ENCODE measurements at places on chromosomes 6 and 20. TPM values are rescaled to one million over a fixed set of nuclear protein-coding genes. Genes with fewer than 3 reads are reported as not detected.

The RCAN2 gene
- 30.0 TPM for total RNA-seq

The TFAP2D gene
- not detected for total RNA-seq

The PACSIN1 gene
- total RNA-seq, result 0.63 TPM

The CDH4 gene
- 26.8 TPM for total RNA-seq

The ADGRF1 gene
- total RNA-seq, result not detected

The LAMP5 gene
- total RNA-seq, result 91.2 TPM

The ZBTB12 gene
- total RNA-seq, result 13.5 TPM

The ZSCAN9 gene
- 35.4 TPM for total RNA-seq

The CRYBG1 gene
- total RNA-seq, result 0.49 TPM

The PPP1R3G gene
- total RNA-seq, result 4.8 TPM

The TUBB2B gene
- total RNA-seq, result 1,581 TPM

The UBE2J1 gene
- total RNA-seq, result 34.9 TPM

The GATA5 gene
- total RNA-seq, result 0.14 TPM

The HRH3 gene
- 1.8 TPM for total RNA-seq

The SNRNP48 gene
- total RNA-seq, result 9.4 TPM

The NFKBIL1 gene
- 26.7 TPM for total RNA-seq

The COL19A1 gene
- 0.83 TPM for total RNA-seq

The SNRPB gene
- 122 TPM for total RNA-seq

The SEMG1 gene
- not detected for total RNA-seq

The TNFRSF21 gene
- total RNA-seq, result 15.7 TPM

The THBS2 gene
- 1.6 TPM for total RNA-seq

The ZNF165 gene
- 1.5 TPM for total RNA-seq

The ULBP2 gene
- total RNA-seq, result 1.7 TPM

The RUNX2 gene
- 0.87 TPM for total RNA-seq

The HDGFL1 gene
- 1.5 TPM for total RNA-seq

The PTP4A1 gene
- 47.9 TPM for total RNA-seq

The YWHAB gene
- 197 TPM for total RNA-seq

The BPIFB4 gene
- total RNA-seq, result 0.27 TPM

The BHLHE23 gene
- 0.18 TPM for total RNA-seq

The C20orf204 gene
- 1.1 TPM for total RNA-seq

The PSORS1C2 gene
- 0.38 TPM for total RNA-seq

The TSPO2 gene
- 0.26 TPM for total RNA-seq

The SFTA2 gene
- total RNA-seq, result not detected

The SLC12A5 gene
- total RNA-seq, result 10.0 TPM

The METTL24 gene
- total RNA-seq, result 1.1 TPM

The SMPDL3A gene
- total RNA-seq, result 4.0 TPM

The TRIM31 gene
- 0.75 TPM for total RNA-seq

The SMLR1 gene
- total RNA-seq, result 0.11 TPM

The MYH7B gene
- 0.48 TPM for total RNA-seq

The EYS gene
- 2.6 TPM for total RNA-seq

The B3GALT4 gene
- total RNA-seq, result 5.9 TPM

The SIRT5 gene
- 10.6 TPM for total RNA-seq

The MTFR2 gene
- 2.0 TPM for total RNA-seq

The BPI gene
- 1.1 TPM for total RNA-seq

The DYNLT2 gene
- total RNA-seq, result 2.4 TPM

The FOXQ1 gene
- total RNA-seq, result not detected

The SLC22A1 gene
- not detected for total RNA-seq

The C6orf141 gene
- 0.71 TPM for total RNA-seq

The WFDC5 gene
- total RNA-seq, result not detected

The MYMX gene
- total RNA-seq, result not detected

The TCF19 gene
- 14.1 TPM for total RNA-seq

The EYA2 gene
- total RNA-seq, result 7.5 TPM

The RNF39 gene
- total RNA-seq, result 0.67 TPM

The IL17A gene
- not detected for total RNA-seq

The NFS1 gene
- total RNA-seq, result 13.6 TPM

The FAM217A gene
- 2.8 TPM for total RNA-seq

The FAM83D gene
- 16.2 TPM for total RNA-seq

The PRICKLE4 gene
- 2.7 TPM for total RNA-seq
